GM12878 (cell line): ENCODE measurements at places on chromosomes 6 and 20. TPM values are rescaled to one million over a fixed set of nuclear protein-coding genes. Genes with fewer than 3 reads are reported as not detected.

DNA sequence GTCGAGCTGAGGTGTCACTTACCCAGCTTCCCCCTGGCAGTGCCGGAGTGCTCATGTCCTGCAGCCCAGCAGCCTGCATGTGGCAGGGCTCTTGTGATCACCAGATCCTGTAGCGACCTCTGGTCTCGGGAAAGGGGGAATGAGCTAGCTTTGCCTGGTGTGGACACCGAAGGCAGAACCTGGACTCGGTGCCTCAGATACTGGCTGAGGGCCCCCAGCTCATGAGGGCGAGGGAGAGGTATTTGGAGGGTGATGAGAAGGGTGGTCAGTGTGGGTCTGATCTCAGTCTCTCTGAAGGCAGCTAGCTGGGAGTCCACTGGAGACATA is 26.3 kb downstream of the SUN5 start:
- no peak for DNase-seq

- DNase-seq: no peak
Observed at GRCh38 chr6:64243618-64244017, 608.0 kb downstream of the PHF3 start.

- DNase-seq: no peak
Observed at GRCh38 chr20:37523012-37523391, 2.0 kb downstream of the NNAT start.

DNA sequence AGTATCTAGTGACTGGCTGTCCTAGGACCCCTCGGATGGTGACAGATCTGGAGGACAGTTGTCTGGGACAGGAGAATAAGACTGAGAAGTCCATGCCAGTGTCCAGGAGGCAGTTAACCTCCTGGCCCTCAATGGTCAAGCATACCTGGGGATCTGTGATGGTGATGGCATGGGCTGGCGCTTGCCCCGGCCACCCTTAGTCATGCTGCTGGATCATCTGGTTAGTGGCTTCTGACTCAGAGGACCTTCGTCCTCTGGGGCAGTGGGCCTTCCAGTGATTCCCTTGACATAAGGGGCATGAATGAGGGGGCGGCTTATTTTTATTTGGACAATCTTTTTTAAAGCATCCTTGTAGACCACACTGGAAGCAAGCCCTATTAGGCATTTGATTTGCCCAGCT is 24.0 kb upstream of the SF3B5 start:
- no peak for DNase-seq

Gene CAPN11
- polyA plus RNA-seq: 0.09 and 0.15 TPM in 2 replicates

Gene ZSWIM3
- polyA plus RNA-seq: 2.7 and 3.6 TPM in 2 replicates
